Progenitor cell of endocrine pancreas (in vitro differentiated cells): ENCODE measurements at places on chromosomes 6 and 20. TPM values are rescaled to one million over a fixed set of nuclear protein-coding genes. Genes with fewer than 3 reads are reported as not detected.

The LINC00237 gene
- total RNA-seq, result not detected in 2 replicates

The MYH7B gene
- 0.98 and 1.2 TPM in 2 replicates for total RNA-seq

The ADAM33 gene
- 0.47 and 0.67 TPM in 2 replicates for total RNA-seq

The C6orf163 gene
- total RNA-seq, result 5.7 and 7.1 TPM in 2 replicates

The PRL gene
- total RNA-seq, result not detected in 2 replicates

The JARID2 gene
- 60.9 and 65.6 TPM in 2 replicates for total RNA-seq

The RNF182 gene
- total RNA-seq, result 1.9 and 2.5 TPM in 2 replicates

The TSBP1 gene
- not detected in 2 replicates for total RNA-seq

The SLC16A10 gene
- 7.0 and 8.1 TPM in 2 replicates for total RNA-seq

The KCNK16 gene
- total RNA-seq, result 32.9 and 35.2 TPM in 2 replicates

The FAM217A gene
- 0.13 TPM in 1 of 2 replicates, not detected in the other for total RNA-seq

The SIRPB2 gene
- total RNA-seq, result not detected in 2 replicates

The TTK gene
- 20.6 and 22.1 TPM in 2 replicates for total RNA-seq

The MROH8 gene
- 5.7 and 6.1 TPM in 2 replicates for total RNA-seq

The AGPAT4 gene
- total RNA-seq, result 43.7 and 44.2 TPM in 2 replicates

The MTG2 gene
- 30.4 and 31.6 TPM in 2 replicates for total RNA-seq

The SLC22A2 gene
- not detected in 2 replicates for total RNA-seq

The B3GALT4 gene
- total RNA-seq, result 5.3 and 5.7 TPM in 2 replicates

The PAK5 gene
- 9.7 and 12.2 TPM in 2 replicates for total RNA-seq

The DDX43 gene
- total RNA-seq, result not detected in 2 replicates

The VGLL2 gene
- 0.49 TPM in 1 of 2 replicates, not detected in the other for total RNA-seq

The TREM2 gene
- total RNA-seq, result not detected in 2 replicates

The TCF19 gene
- 9.3 and 9.6 TPM in 2 replicates for total RNA-seq

The SCAF8 gene
- total RNA-seq, result 69.5 and 70.2 TPM in 2 replicates

The CPXM1 gene
- 130 and 131 TPM in 2 replicates for total RNA-seq
